ENCODE measurements at places on chromosomes 1 and 21.

- DNase-seq, result no peak
Measured at GRCh38 chr1:166974647-166975345, 544 bp downstream of the ILDR2 start.

DNA sequence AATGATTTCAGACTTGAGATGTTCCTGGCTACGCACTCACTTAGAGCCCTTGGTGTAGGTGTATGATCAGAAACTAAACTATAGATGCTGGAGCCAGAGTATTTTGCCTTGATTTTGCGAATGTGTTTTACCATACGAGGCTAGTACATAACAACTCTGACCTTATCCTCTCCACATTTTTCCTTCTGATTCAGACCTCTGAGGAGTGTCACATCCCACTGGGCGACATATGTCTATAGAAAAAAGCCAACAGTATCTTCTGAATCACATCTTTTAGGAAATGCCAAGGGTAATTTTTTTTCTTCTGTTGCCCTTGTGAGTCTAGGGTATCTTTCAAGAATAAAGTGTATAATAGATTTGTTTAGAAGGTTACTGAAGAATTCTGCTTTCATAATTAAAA is 49.6 kb downstream of the AK4 start:
- no peak for DNase-seq

GRCh38 chr1:10730985-10731384 is 65.5 kb downstream of the CASZ1 start:
- DNase-seq, result no peak

DNA sequence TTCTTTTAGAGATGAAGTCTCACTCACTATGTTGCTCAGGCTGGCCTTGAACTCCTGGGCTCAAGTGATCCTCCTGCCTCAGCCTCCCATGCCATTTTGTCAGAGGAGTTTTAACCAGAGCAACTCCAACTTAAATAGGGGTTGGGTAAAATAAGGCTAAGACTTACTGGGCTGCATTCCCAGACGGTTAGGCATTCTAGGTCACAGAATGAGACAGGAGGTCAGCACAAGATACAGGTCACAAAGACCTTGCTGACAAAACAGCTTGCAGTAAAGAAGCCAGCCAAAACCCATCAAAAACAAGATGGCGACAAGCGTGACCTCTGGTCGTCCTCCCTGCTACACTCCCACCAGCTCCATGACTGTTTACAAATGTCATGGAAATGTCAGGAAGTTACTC is 5.7 kb upstream of the DNAH14 start:
- no peak for DNase-seq

All from T-cell (primary cell).